Jurkat, Clone E6-1 (cell line): ENCODE measurements at places on chromosomes 1 and 21.

GRCh38 chr1:11761988-11762406 is at the start of gene C1orf167:
C1orf167 (plus strand) TSS chr1:11762193; CDS start chr1:11764401, 2,208 bp downstream.
- DNase-seq = no peak

DNA sequence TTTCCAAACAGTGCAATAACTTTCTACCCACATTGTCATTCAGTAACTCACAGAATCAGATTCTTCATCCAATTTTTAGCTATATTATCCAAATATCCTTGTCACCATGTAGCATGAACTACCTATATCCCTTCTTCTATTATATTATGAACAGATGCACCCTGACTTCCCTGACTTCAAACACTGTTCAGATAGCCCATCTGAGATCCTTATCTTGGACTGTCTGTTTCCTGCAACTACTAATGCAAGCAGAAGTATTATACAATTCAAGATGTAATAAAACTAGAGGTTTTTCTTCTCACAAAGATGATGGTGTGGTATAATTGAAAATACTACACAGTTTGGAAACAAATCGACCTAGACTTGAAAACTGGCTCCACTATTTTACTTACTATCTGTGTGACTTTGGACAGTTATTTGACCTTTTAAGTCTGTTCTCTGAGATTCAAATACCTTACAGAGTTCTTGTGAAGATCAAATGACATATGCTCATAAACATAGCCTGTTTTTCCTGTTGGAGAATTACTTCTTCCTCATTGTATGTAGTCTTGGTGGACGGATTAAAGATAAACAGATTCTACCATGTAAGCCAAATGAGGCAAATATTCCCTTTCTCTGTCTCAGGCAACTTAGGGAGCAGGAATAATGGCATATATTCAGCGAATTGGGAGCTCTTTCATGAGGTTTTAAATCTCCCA is 407.9 kb upstream of the ZRANB2 start:
- DNase-seq = peak; percentile 42

DNA sequence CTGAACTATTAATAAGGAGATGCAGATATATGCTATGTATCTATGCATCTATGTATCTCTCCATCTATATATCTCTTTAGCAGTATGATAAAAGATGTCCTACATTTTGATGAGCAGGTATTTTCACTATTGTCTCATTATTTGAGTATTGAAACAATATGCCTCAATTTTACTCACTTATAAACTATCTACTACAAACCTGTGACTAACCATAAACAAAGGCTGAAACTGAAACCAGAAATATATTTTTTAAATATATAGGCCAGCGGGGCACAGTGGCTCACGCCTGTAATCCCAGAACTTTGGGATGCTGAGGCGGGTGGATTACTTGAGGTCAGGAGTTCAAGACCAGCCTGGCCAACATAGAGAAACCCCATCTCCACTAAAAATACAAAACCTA is 22.0 kb downstream of the EIF4G3 start:
- no peak for DNase-seq

GRCh38 chr1:54652168-54652567 is 10.6 kb downstream of the MROH7 start:
- no peak for DNase-seq

DNA sequence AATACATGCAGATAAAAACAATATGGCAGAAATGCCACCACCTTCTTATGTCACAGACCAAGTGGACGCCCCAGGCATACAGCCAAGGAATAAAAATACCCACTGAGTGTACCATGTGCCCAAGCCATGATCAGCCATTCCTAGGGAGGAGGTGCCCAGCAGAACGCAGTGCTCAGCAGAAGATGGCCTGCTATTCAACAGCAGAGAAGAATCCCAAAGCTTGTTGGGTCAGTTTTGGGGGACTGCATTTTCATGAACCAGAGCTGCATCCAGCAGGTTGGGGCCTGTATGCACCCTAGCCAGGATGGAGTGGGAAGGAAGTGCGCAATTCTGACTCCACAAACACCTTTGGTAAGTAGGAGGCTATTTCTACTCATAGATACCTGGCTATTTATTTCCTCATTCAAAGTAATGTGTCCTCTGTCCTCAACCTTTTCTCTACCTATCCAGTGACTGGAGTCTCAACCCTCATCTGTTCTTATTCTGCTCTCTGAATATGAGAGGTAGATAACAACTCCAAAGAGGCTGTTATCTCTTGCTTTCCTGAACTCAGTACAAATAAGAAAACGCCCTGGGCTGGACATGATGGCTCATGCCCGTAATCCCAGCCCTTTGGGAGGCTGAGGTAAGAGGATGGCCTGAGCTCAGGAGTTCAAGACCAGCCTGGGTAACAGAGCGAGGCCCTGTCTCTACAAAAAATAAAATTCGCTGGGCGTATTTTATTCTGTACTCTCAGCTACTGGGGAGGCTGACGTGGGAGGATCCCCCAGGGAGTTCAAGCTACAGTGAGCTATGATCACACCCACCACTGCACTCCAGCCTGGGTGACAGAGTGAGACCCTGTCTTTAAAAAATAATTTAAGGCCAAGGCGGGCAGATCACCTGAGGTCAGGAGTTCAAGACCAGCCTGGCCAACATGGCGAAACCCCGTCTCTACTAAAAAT is 2.5 kb upstream of the PLEKHM2 start:
- no peak for DNase-seq

GRCh38 chr1:160827418-160827817 is 31.4 kb downstream of the LY9 start:
- no peak for DNase-seq

- no peak for DNase-seq
Observed at GRCh38 chr1:152981146-152981871, 2.6 kb upstream of the SPRR1A start.

DNA sequence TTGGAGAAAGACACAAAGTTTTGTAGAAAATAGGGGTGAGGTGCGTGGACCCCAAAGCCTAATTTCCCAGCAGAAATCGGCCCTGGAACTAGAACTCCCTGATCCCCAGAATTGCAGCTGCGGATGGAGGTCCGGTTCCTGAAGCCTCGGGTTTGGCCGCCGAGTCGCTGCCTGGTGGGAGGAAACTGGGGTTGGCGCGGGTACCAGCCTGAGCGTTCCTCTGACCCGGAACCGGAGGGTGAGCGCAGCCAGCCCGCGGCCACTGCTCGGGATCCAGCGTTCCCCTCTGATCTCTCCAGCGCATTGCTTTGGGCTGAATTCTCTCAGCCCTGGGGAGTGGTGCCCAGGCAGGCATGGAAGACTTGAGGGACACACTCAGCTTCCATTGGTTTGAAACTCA is 1.6 kb downstream of the ST6GALNAC5 start:
- DNase-seq = no peak

- no peak for DNase-seq
Observed at GRCh38 chr1:232521660-232522059, 108.3 kb downstream of the SIPA1L2 start.

DNA sequence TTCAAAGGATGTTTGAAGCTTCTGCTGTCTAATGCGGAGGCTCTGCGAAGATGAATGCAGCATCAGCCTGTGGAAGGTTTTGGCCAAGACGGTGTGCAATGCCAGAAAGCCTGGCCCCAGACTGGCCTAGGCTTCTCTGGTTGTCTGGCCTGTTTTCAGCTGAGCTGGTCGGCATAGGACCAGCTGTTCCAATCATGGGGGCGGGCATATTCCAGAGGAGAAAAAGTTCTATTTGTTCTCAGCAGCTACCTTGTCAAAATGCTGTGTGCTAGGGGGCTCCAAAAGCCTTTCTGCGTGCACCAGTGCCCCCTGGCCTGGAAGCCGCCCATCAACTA is 57.6 kb downstream of the TGFB2 start:
- no peak for DNase-seq

GRCh38 chr1:107480548-107481415 is 339.9 kb downstream of the NTNG1 start:
- DNase-seq = no peak

- no peak for DNase-seq
Observed at GRCh38 chr1:239311331-239311730, 75.0 kb upstream of the CHRM3 start.

DNA sequence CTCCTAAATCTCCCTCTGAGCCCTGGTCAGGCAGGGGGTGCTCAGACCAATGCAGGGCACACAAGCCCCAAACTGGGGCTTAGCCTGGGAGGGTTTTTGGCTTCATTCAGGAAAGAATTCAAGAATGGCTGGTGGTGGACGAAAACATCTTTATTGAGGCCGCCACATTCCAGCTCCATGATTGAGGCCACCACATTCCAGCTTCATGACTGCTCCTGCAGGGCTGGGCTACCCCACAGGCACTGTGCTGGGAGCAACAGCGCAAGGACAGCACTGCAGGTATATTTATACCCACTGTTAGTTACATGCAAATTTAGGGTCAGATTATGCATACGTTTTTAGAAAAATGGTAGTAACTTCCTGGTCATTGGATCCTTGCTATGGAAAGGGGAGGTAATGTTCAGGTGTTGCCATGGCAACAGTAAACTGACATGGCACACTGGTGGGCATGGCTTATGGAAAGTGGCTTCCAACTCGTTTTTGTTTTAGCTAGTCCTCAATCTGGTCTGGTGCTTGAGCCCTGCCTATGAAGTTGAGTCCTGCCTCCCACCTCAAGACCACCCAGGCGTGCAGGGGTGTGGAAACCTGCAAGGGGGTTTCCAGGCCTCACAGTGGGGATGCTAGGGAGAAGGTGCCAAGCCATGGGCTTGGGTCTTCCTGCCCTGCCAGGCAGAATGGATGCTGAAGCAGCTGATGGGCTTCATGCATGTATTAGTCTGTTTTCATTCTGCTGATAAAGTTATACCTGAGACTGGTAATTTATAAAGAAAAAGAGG is 348.7 kb upstream of the AJAP1 start:
- DNase-seq = no peak

DNA sequence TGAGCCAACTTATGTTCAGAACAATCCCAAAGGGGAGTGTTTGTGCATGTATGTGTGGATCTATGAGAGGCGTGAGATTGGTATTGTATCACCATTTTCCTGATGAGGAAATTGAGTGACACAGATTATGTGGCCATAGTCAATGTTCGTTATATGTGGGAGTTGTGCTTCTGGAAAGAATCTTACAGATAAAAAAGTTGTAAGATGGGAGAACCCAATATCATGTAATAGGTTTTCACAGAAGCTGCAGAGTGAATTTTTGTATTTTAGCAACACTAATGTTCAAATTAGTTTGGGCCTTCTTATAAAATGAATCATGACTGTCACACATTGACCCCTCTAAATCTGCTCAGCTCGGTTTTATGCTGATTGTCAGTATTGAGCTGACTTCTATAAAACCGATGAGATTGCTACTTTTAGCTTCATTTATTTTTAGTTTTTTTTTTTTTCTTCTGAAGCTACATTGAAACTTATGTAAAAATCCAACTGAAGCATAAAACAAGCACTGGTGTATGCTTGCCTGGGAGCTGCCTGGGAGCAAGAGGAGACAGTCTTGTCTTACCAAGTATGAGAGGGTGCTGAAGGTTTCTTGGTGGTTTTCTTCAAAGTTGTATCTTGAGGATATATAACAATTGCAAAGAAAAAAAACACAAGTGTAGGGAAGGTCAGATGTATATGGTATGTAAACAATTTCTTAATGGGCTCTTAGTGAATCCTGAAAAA is 4.1 kb downstream of the RWDD3 start:
- no peak for DNase-seq

DNA sequence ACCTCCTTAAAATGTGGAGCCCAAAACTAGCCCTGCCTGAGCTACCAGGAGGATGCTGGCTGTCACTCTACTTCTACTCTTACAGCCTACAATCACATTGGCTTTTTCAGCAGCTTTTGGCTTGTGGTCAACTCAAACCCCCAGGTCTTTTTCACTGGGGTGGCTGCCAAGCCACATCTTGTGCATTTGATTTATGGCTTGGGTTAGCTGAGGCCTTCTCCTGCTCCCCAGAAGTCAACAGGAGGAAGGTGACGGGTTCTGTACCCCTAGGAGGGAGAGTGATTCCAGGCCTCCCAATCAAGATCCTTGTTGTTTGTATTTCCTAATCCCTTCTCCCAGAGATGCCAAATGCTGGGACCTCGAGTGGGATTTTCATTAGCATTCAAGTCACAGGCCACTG is 124.3 kb downstream of the LACTBL1 start:
- no peak for DNase-seq

DNA sequence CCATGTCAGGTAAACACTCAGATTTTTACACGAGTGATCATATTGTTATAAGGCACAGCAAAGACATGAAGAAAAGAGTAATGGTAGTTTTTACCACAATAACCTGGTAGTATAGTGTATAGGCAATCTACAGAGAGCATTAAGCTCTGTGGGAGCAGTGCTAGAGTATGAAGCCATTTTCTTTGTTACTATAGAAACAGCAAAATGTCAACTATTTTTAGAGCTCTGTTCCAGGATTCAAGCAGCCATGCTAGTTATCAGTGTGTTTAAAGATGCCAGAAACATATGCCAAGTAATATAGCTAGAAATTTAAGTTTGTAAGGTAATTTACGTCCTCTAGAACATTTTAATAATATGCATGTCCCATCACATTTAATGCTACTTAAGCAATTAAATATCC is 77.6 kb upstream of the RGS18 start:
- DNase-seq = no peak

DNA sequence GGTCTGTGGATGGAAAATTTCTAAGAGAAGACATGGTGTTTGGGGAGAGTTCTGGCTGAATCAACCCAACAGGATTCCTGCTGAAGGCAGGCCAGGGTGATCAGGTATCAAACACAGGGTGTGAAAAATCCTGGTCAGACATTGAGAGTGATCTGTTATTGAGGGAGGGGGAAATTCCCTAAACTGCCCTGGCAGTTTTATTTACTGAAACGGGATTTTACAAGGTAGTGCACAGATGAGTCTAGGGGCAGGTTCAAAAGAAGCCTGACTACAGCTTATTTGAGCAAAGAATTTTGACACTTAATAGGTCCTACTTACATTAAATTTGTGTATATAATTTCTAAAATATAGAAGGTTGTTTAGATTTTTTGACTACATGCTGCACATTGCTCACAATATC is 569.4 kb upstream of the RGS18 start:
- no peak for DNase-seq

GRCh38 chr1:197392541-197392940 is 124.5 kb downstream of the CRB1 start:
- no peak for DNase-seq

DNA sequence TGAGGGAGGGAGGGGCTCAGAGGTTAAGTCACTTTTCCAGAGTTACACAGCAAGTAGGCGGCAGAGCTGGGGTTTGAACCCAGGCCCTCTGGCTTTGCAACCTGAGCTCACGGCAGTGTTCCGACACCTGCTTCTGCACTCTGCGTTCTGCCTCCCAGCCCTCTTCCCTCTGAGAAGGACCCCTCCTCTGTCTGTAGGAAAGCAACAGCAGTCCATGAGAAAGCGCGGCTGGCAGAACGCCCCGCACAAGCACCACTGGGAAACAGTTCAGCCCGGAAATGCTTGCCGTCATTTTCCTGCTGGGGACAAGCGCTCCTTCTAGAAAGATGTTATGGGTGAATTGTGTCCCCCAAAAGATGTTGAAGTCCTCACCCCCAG is 241.1 kb downstream of the NPHP4 start:
- DNase-seq = no peak

GRCh38 chr1:200376528-200376927 is 33.3 kb downstream of the ZNF281 start:
- no peak for DNase-seq

GRCh38 chr1:113036639-113037321 is 36.2 kb upstream of the LRIG2 start:
- no peak for DNase-seq
